ENCODE measurements at places on chromosomes 12 and 14. TPM values are rescaled to one million over a fixed set of nuclear protein-coding genes. Genes with fewer than 3 reads are reported as not detected.

The KLRC4 gene
- total RNA-seq = 0.91 TPM

The LTB4R gene
- 4.4 TPM for total RNA-seq

The SELPLG gene
- 11.3 TPM for total RNA-seq

The TSPAN8 gene
- total RNA-seq = 11.8 TPM

The EFS gene
- total RNA-seq = 18.2 TPM

The LALBA gene
- total RNA-seq = not detected

The KERA gene
- 0.26 TPM for total RNA-seq

The HOXC9 gene
- total RNA-seq = not detected

The TAS2R42 gene
- total RNA-seq = not detected

DNA sequence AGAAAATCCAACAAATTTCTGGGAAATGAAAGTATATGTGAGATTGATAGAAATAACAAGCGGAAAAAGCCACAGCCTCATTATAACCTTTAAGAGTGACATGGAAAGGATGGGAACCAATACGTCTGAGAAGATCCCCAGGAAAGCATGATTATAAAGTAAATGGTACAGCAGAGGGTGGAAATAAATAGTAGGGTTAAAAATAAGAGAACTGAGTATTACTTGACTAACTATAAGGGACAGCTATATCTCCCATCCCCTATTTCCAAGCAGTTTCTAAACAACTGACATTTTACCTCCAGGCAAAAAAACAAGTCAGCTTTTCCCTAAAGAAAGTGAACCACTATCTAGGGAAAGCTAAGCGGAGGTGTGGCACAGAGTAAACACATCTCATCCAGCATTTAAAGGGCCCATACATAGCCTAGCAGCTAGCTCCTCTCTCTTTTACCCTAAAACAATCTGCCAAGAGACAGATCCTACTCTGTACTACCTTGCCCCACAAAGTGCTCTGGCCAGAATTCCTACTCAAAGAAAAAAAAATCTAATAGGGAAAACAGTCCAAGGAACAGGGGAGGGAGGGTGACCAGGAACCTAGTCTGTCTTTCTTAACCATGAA is 11.2 kb downstream of the OSBPL8 start:
- H3K27ac ChIP-seq = no peak overlapping the region
- H3K4me3 ChIP-seq = no peak overlapping the region
- no peak for DNase-seq
- no peaks in the 10 kb centered on the region for H3K27me3 ChIP-seq

DNA sequence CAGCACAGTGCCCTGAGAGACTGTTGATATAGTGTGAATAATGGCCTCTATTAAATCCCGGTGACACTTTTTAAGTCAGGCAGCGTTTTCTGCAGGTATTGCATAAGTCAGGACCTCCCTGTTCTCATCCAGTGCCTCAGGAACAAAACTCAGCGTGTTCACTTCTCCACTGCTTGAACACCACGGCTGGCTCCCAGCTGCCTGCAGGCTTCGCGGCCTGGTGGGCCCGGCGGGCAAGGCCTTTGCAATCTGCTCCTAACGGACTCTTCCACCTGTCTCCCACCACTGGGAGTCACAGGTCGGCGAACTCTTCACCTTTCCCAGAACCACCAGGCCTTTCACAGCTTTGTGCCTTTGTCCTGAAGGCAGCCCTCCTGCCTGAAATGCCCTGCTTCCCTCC is 18.7 kb downstream of the RFX4 start:
- no peak overlapping the region for H3K27ac ChIP-seq
- H3K4me3 ChIP-seq = no peak overlapping the region

- no peaks in the 10 kb centered on the region for H3K4me1 ChIP-seq
- H3K4me3 ChIP-seq = no peak overlapping the region
- H3K36me3 ChIP-seq = no peaks in the 10 kb centered on the region
- H3K27me3 ChIP-seq = no peaks in the 10 kb centered on the region
- DNase-seq = no peak
Observed at GRCh38 chr12:51270951-51271518, 820 bp upstream of the SMAGP start.

DNA sequence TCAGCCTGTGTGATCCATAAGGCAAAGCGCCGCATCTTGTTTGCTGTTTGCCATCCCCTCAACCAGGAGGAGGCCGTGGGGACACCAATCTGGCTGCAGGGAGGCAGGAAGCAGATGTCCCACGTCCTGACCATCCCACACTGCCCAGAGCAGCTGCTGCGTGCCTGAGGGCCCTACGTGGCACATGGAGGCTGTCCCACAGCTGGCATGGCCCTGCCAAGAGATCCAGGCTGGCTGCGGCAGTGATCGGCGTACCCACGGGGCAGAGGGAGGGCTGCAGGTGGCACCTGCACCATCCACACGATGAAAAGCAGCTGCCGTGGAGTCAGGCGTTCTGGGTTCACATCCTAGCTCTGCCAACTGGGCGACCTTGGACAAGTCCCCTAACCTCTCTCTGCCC is 42.0 kb downstream of the NCOR2 start:
- no peak overlapping the region for H3K27ac ChIP-seq
- no peak for DNase-seq
- H3K36me3 ChIP-seq = peaks cover 7% of the 10 kb centered on the region
- peaks cover 11% of the 10 kb centered on the region for H3K4me1 ChIP-seq
- H3K4me3 ChIP-seq = no peak overlapping the region
- no peaks in the 10 kb centered on the region for H3K27me3 ChIP-seq

DNA sequence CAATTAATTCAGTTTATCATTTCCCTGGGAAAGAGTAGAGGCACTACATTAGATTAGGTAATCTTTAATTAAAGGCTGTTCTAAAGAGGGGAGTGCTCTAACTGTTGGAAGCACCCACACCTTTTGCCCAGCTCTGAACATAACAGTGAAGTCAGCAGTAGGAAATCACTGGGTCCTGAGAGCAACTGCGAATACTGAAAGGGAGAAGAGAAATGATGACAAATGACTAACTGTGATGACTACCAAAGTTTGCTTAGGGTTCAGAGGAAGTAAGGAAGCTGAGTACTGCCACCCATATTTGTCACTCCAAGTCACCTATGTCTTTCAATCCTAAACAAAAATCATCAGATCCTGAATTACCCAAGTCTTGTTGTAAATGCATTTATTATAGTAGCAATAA is 140.6 kb downstream of the EPS8 start:
- H3K27ac ChIP-seq = no peak overlapping the region
- H3K4me3 ChIP-seq = no peak overlapping the region
- no peaks in the 10 kb centered on the region for H3K27me3 ChIP-seq
- DNase-seq = no peak
- no peaks in the 10 kb centered on the region for H3K4me1 ChIP-seq

DNA sequence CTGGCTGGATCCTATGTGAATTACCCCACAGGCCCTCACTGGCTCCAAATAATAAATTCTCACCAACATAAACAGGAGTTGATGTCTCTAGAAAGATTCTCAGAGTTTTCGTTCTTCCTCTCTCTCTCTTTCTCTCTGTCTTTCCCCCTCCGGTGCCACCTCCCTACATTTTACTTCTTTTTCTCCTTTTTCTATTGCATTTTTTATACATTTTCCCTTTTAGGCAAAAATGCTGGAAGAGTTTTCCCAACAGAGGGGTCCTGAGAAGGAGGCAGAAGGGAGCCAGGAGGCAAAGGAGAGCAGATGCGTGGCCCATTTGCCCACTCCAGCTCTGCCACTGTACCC is 826 bp upstream of the HOXC6 start:
- no peak overlapping the region for H3K4me3 ChIP-seq
- DNase-seq = no peak
- H3K27me3 ChIP-seq = peaks cover 7% of the 10 kb centered on the region
- H3K36me3 ChIP-seq = no peaks in the 10 kb centered on the region
- no peaks in the 10 kb centered on the region for H3K4me1 ChIP-seq

- no peak overlapping the region for H3K27ac ChIP-seq
- no peak for DNase-seq
- H3K4me1 ChIP-seq = no peaks in the 10 kb centered on the region
- H3K27me3 ChIP-seq = no peaks in the 10 kb centered on the region
Observed at GRCh38 chr12:59357811-59358210, 238.0 kb upstream of the SLC16A7 start.

- peaks cover 3% of the 10 kb centered on the region for H3K36me3 ChIP-seq
- no peak overlapping the region for H3K27ac ChIP-seq
- DNase-seq = no peak
- no peak overlapping the region for H3K4me3 ChIP-seq
- H3K4me1 ChIP-seq = no peaks in the 10 kb centered on the region
- H3K27me3 ChIP-seq = no peaks in the 10 kb centered on the region
Observed at GRCh38 chr14:60867503-60868172, 113.2 kb downstream of the TRMT5 start.

- H3K36me3 ChIP-seq = peaks cover 18% of the 10 kb centered on the region
- H3K4me3 ChIP-seq = no peak overlapping the region
- no peak for DNase-seq
- no peak overlapping the region for H3K27ac ChIP-seq
- H3K27me3 ChIP-seq = no peaks in the 10 kb centered on the region
- H3K4me1 ChIP-seq = no peaks in the 10 kb centered on the region
Observed at GRCh38 chr12:122304924-122305323, 38.6 kb upstream of the VPS33A start.

DNA sequence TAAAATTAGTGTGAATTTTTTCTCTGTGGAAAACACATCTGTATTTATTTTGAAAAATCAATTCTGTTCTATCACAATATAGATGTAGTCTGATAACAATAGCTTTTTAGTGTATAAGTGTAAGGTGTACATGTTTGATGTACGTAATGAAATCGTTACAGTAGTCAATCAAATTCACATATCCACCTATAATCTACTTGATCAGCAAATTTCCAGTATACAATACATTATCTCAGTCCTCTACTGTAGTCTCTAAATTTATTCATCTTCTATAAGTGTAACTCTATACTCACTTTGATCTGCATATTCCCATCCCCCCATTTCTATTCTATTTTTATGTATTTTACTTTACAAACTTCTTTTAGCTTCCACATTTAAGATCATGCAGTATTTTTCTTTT is 13.0 kb downstream of the PLEKHA5 start:
- H3K36me3 ChIP-seq = peaks cover 10% of the 10 kb centered on the region
- H3K4me3 ChIP-seq = no peak overlapping the region
- no peak for DNase-seq
- H3K4me1 ChIP-seq = no peaks in the 10 kb centered on the region

- no peak for DNase-seq
- peaks cover 6% of the 10 kb centered on the region for H3K36me3 ChIP-seq
- no peak overlapping the region for H3K27ac ChIP-seq
- no peak overlapping the region for H3K4me3 ChIP-seq
- H3K27me3 ChIP-seq = no peaks in the 10 kb centered on the region
Observed at GRCh38 chr12:106845902-106846301, 71.4 kb downstream of the RIC8B start.

DNA sequence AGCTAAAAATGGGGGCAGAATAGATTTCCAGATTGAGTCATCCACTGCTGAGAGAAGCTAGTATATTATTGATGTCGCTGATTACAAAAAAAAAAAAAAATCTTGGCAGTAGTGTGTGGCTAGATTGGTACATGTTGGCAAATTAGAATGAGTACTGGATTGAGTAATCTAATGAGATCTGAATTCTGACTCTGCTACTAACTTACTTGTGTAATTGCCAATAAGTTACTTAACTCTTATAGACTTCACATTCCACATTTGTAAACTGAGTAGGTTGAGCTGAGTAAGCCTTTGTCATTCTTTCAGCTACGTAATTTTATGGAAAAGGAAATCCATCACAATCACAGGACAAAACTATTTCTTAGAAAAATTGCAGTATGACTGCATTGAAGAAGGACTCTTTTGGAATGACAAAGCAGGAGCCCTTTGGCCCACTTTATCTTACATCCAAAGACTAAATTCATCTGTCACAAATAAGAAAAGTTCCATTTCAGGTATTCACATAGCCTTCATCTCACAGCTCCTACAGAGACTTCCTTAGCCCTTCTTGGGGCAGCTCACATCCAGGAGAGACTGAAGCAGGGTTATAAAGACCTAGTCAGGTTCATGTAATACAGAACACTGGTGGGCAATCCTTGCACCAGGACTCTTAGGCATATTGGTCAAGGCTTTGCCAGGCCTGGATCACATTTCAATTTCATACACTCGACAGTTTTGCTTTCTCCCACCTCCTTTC is 197.3 kb upstream of the CPNE8 start:
- peaks cover 2% of the 10 kb centered on the region for H3K4me1 ChIP-seq
- no peak overlapping the region for H3K27ac ChIP-seq
- no peaks in the 10 kb centered on the region for H3K27me3 ChIP-seq

- peak overlapping the region; percentile 49 for H3K4me3 ChIP-seq
- peak overlapping the region; percentile 38 for H3K27ac ChIP-seq
- peaks cover 8% of the 10 kb centered on the region for H3K4me1 ChIP-seq
Observed at GRCh38 chr12:55931317-55931779, 386 bp downstream of the DGKA start.

GRCh38 chr14:70401643-70402042 is 15.2 kb downstream of the SYNJ2BP start:
- H3K4me1 ChIP-seq = peaks cover 3% of the 10 kb centered on the region
- no peak for DNase-seq
- no peaks in the 10 kb centered on the region for H3K36me3 ChIP-seq
- no peak overlapping the region for H3K4me3 ChIP-seq
- no peak overlapping the region for H3K27ac ChIP-seq

- H3K36me3 ChIP-seq = no peaks in the 10 kb centered on the region
- no peak overlapping the region for H3K4me3 ChIP-seq
- no peak for DNase-seq
- no peaks in the 10 kb centered on the region for H3K27me3 ChIP-seq
Observed at GRCh38 chr12:15546102-15546701, 223.9 kb downstream of the PTPRO start.

DNA sequence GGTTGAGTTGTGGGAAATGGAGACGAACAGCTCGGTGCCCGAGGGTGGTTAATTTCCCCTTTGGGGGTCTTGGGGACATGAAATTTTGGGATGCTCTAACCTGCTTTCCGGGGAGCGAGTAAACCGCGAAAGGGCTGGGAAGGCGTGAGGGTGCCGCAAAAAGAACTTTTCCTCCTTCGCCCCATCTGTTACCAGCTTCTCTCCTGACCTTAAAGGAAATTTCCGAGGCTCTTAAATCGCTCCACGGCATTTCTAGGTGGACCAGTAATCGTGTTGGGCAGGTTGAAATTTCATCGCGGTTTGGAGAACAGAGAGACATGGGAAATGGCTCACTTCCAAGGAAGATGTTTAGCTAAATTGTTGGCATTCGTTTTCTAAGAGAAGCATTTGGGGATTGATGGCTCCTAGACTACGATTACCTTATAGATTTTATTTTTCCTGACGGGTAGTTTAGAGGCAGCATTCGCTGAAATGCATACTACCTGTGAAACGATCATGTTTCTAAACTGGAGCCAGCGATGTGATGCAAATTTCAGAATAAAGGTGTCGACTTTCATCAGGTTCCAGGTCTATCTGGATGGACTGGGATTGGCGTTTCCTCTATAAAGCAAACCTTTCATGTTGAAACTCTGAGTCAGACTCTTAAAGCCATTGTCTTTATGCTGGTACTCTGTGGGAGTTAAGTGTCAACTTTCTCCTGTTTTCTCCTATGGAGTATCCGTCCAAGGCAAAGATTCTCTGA is 414.5 kb downstream of the PCNX1 start:
- H3K4me3 ChIP-seq = peak overlapping the region; percentile 74
- DNase-seq = no peak
- no peak overlapping the region for H3K27ac ChIP-seq

GRCh38 chr14:46487582-46488350 is 163.8 kb downstream of the RPL10L start:
- no peak overlapping the region for H3K4me3 ChIP-seq
- H3K27ac ChIP-seq = no peak overlapping the region
- H3K36me3 ChIP-seq = no peaks in the 10 kb centered on the region
- DNase-seq = no peak

- no peak overlapping the region for H3K4me3 ChIP-seq
- H3K27ac ChIP-seq = no peak overlapping the region
- no peaks in the 10 kb centered on the region for H3K27me3 ChIP-seq
- no peaks in the 10 kb centered on the region for H3K4me1 ChIP-seq
Observed at GRCh38 chr12:24991209-24992049, 42.5 kb upstream of the BCAT1 start.
